Memory B cell (primary cell): ENCODE measurements at places on chromosomes 7 and 10.

GRCh38 chr10:130579913-130580312 lies 443.7 kb downstream of the GLRX3 start:
- DNase-seq: no peak

- DNase-seq: no peak
Observed at GRCh38 chr10:3720228-3721019, 64.6 kb downstream of the KLF6 start.

- no peak for DNase-seq
Observed at GRCh38 chr7:24284699-24285506, 913 bp downstream of the NPY start.

DNA sequence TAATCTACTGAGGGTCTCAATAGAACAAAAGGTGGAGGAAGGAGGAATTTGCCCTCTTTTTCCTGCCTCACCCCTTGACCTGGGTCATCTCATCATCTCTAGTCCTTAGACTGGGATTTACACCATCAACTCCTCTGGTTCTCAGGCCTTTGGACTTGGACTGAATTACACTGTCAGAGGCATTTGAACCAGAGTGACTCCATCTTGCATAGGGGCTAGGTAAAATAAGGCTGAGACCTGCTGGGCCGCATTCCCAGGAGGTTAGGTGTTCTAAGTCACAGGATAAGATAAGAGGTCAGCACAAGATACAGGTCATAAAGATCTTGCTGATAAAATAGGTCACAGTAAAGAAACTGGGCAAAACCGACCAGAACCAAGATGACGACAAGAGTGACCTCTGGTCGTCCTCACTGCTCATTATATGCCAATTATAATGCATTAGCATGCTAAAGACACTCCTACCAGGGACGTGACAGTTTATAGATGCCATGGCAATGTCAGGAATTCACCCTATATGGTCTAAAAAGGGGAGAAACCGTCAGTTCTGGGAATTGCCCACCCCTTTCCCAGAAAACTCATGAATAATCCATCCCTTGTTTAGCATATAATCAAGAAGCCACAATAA lies 84.0 kb downstream of the C1GALT1 start:
- no peak for DNase-seq

DNA sequence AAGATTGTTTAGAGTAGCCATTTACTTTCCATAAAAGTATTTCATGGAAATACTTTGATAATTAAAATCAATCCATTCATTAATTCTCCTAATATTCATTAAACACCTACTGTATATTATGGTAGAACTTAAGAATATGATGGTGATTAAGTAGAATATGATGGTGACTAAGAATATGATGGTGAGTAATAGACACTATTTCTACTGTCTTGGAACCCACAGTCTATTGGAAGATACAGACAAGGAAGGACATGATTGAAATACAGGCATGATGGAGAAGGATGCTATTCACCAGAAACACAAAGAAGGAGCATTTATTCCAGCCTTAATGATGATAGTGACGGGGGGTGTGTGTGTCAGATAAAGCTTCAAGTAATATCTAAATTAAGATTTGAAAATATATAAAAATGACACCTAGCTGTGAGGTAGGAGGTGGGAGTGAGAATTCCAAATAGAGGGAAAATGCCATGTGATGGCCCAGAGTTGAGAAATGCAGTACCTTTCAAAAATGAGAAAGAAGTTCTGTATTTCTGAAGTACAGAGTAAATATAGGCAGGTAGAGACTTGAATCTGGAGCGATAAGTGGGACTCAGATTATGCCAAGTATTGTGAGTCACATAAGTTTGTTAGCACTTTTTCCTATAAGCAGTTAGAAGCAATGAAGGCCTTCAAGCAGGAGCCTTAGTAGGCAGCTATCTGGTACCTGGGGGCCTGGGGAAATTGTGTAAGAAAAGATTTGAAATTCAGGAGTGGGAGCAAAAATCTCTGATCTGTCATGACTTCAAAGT lies 12.5 kb upstream of the CDK13 start:
- DNase-seq: no peak

GRCh38 chr7:141074162-141074991 lies 513 bp downstream of the TMEM178B start:
- peak; percentile 16 for DNase-seq

DNA sequence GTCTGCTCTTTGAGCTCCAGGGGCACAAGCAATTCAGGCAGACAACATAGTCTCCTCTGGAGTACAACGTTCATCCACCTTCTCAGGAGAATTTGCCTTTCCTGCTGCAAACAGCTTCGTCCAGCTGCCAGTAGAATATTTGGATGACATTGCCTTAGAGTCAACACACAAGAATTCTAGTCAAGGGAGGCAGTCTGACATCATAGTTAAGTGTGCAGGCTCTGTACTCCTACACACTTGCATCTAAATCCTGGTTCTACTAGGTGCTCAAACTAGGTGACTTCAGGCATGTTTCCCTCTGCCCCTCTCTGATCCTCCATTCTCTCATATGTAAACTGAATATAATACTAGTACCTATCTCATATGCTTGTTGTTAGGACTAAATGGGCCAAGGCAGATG lies 314.8 kb downstream of the HPSE2 start:
- no peak for DNase-seq

DNA sequence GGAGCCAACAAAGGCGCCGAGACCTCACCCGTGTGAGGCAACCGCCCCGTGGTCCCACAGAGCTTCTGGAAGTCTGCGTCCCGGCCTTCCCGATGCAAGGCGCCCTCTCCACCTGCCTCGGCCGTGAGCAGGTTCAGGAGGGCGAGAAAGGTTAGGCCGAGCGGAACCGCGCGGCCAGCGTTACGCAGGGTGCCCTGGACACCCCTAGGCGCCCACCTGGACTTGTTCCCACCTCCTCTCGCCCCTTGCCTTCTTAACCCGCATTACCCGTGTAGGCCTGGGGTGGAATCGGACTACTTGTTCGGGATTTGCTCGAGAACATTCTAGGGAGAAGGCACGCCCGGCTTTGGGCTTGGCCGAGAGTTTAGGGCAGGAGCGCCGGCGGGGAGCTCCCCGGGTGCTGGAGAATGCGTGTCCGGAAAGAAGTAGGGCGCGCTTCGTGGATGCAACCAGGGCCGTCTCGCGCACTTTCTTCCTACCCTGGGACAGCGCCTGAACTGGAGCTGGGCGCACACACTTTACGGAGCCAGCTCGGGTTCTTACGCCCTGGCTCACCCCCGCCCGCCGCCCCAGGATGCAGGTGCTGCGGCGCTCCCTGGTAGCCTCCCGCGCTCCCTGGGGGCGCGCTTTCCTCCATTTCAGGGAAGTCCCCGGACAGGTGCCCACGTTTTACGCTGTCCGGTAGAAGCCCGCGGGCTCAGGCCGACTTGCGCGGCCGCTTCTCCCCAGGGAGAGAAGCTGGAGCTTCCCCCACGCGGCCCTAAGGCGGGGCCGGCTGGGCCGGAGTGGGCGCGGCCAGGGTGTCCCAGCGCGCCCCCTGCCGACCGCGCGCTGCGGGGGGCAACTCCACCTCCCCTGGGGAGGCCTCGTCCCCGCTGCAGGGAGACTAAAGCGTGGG lies 74.5 kb downstream of the INSIG1 start:
- peak; percentile 41 for DNase-seq

- DNase-seq: no peak
Observed at GRCh38 chr10:25278180-25278579, 103.4 kb downstream of the GPR158 start.

GRCh38 chr10:78890506-78890905 lies 178.3 kb upstream of the ZMIZ1 start:
- DNase-seq: no peak

DNA sequence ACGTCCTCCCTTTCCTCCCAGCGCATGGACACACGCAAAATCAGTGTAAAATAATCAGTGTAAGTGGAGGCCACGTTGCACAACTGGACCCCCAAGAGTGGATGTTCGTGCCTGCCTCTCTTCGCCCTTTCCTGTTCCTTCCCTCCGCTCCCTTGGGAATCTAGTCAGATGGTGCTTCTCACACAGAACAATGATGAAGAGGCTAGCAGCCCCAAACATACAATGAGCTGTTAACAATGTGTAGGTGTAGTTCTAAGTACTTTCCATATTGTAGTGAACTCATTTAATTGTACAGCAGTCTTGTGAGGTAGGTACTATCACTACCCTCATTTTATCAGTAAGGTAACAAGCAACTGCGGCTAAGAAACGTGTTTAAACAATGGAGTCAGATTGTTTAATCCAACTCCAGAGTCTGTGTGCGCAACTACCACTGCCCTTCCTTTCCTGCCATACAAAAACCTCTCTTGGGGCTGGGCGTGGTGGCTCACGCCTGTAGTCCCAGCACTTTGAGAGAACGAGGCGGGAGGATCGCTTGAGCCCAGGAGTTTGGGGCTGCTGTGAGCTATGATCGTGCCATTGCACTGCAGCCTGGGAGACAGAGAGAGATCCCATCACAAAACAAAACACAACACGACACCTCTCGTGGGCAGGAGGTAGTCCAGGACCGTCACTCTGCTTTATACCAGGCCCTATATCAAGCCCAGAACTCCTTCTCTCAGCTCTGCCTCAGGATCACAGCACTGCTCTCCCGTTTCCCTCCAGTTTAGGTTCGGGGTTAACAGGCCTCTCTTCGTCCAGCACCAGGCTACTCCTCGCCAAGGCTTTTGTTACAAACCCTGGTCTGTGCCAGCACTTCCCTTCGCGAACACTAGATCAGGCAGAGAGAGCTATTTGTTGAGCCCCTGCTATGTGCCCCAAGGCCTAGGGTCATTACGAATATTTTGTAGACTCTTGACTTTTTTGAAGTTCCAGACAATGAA lies 1.1 kb downstream of the FKBP9 start:
- no peak for DNase-seq

- no peak for DNase-seq
Observed at GRCh38 chr7:20816372-20816959, 29.8 kb upstream of the SP8 start.

DNA sequence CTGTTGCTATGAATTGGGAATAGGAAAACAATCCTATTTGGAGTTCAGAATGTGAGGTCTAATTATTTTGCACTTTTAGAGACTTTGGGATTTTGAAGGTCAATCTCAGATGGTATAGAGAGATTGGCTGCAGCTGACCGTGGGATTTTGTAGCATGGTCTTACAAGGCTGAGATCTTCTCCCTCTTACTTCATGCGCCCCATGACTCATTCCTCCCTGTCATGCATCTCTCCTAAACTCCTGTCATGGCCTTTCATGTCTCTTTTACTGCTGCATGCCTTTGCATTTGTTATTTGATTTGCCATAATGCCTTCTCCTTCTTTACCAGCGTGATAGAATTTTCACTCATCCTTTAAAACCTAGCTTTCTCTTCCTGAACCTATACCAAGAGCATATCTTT lies 133.1 kb downstream of the BBS9 start:
- DNase-seq: no peak

DNA sequence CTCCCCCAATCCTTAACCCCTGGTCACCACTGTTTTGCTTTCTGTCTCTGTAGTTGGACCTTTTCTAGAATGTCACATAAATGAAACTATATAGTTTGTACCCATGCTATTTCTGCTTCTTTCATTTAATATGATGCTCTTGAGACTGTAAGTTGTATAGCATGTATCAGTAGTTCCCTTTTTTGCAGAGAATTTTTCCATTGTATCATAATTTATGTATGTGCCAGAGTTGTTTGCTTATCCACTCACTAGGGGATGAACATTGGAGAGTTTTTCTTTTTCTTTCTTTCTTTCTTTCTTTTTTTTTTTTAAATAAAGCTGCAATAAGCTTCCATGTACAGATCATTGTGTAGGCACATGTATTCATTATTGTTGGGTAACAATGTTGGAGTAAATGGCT lies 544.8 kb downstream of the CNTNAP2 start:
- no peak for DNase-seq

GRCh38 chr7:128171342-128171918 lies 69.6 kb upstream of the LEP start:
- no peak for DNase-seq

DNA sequence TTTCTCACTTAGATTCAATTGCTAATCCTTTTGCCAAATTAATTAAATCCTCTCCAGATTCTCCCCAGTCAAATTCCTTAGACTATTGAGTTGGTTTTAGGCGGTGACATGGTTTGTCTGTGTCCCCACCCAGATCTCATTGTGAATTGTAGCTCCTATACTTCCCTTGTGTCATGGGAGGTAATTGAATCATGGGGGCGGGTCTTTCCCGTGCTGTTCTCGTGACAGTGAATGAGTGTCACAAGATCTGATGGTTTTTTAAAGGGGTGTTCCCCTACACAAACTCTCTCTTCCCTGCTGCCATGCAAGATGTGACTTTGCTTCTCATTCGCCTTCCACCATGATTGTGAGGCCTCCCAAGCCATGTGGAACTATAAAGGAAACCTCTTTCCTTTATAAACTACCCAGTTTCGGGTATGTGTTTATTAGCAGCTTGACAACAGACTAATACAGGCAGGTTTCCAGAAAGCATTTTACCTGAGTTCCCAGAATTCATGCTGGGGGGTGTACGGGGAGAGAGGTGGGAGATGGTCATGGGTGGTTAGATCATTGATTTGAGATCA lies 44.7 kb upstream of the GARS1 start:
- DNase-seq: no peak

DNA sequence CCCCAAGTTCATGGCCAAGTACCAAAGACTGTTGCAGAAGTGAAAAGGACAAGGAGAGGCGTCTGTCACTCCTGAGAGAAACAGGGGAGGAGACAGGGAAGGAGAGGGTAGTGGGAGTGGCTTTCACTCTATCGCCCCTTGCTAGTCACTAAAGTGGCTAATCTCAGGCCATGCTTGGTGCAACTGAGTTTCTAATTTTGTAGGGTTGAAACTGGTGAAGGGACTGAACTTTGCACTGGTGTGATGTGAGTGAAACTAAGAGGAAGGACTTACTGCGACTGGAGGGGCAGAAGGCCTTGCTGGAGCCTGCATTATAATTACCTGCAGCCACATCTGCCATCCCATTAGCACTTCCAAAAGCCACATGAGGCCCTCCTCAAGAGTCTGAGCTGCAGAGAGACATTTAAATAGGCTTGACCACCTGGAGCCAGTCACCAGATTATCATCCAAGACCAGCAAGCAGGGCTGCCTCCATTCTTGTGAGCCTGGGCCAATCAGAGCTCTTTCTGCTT lies 107.2 kb upstream of the EEPD1 start:
- no peak for DNase-seq

- DNase-seq: peak; percentile 46
Observed at GRCh38 chr7:131108212-131108940, 219.3 kb upstream of the MKLN1 start.

DNA sequence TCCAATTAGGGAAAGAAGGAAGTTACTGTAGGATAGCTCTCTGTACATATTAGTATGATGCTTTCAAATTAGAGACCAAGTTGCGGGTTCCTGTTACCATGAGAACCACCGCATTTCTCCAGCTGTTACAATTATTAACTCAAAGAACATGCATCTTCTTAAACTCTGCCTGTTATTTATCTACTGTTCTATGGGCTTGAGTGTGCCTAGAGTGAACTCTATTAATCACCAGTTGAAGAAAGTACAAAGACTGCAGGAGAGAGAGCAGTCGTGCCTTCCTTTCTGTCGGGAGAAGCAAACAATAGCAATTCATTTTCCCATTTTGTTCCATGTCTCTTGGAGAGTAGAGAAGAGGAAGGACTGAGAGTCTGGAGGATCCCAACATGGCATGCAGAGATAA lies 1071.2 kb downstream of the TYW1 start:
- DNase-seq: no peak

- DNase-seq: peak; percentile 7
Observed at GRCh38 chr7:47763063-47763974, 181.4 kb upstream of the TNS3 start.
